ENCODE measurements at places on chromosomes 6 and 20. TPM values are rescaled to one million over a fixed set of nuclear protein-coding genes. Genes with fewer than 3 reads are reported as not detected.

Gene RSPH9
- 0.15 TPM for total RNA-seq

Gene IRAK1BP1
- total RNA-seq: 5.5 TPM

Gene HLA-DQB1
- 4.4 TPM for total RNA-seq

Gene SPTLC3
- total RNA-seq: 5.4 TPM

Gene TFAP2C
- 0.20 TPM for total RNA-seq

Gene DBNDD2
- 339 TPM for total RNA-seq

Gene OPRM1
- total RNA-seq: not detected

Gene PTGIS
- total RNA-seq: 24.0 TPM

Gene TFAP2A
- 0.97 TPM for total RNA-seq

Gene DOK5
- 1.8 TPM for total RNA-seq

Gene TMEM244
- total RNA-seq: not detected

Gene CD83
- 1.6 TPM for total RNA-seq

Gene RAB44
- total RNA-seq: 0.07 TPM

Gene NKX2-4
- total RNA-seq: not detected

GRCh38 chr6:56459030-56459805 lies 183.5 kb downstream of the DST start:
- DNase-seq: no peak

DNA sequence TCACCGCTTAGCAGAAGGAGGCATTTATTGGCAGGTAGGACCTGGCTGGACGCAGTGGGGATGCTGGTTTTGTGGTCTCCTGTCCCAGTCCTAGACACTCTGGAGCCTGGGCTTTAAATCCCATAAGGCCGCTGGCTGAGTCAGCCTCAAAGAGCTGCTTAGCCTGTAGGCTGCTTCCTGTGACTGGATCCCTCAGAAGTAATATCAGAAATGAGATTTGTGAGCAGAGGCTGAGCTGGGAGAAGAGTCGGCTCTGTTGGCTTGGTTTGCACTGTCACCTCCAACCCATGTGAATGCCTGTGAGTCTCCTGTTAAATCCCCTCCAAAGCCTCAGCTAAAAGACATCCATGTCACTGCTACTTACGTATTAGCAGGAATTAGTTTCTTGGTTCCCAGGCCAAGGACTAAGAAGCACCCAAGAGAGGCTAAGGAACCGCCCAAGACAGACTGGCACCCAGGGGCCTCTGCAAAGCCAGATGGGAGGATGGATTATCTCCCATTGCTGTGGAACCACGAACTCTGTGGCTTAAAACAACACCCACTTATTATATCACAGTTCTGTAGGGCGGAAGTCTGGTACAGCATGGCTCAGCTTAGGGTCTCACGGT lies 289.4 kb downstream of the CDC5L start:
- no peak for DNase-seq

DNA sequence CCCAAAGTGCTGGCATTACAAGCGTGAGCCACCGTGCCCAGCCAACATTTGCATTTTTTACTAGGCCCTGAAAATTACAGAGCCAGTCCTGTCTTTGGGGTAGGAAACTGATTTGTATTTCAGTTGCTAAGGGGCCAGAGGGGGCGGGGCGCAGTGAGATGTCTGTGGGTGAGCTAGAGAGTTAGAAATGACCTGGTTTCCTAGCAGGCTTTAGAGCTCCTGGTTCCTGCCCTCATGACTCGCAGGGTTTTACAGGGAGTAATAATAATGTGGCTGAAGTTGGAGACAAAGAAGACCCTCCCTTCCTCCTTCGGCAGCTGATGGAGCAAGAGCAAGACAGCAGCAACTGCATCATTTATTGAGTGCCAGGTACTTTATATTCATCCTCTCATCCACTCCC lies 131.5 kb downstream of the TFAP2C start:
- no peak for DNase-seq

- DNase-seq: peak; percentile 50
Measured at GRCh38 chr6:7542065-7542873, 798 bp downstream of the DSP start.

DNA sequence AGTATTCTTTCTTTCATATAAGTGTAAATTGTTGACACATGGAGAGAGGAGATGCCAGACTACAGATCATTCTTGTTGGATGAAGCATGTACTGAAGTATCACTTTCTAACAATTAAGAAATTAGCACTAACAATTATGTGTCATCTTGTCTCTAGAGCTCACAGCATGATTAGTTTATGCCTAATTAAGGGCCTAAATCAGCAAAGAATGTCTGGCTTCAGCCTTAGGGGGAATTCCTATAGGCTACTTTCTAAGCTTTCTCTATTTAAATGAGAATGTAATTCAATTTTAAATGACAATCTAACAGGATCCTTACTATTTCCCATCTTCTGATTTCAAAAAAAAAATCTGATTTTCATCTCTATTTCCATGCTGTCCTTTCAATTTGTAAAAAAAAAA lies 371.0 kb downstream of the EPHA7 start:
- DNase-seq: no peak

DNA sequence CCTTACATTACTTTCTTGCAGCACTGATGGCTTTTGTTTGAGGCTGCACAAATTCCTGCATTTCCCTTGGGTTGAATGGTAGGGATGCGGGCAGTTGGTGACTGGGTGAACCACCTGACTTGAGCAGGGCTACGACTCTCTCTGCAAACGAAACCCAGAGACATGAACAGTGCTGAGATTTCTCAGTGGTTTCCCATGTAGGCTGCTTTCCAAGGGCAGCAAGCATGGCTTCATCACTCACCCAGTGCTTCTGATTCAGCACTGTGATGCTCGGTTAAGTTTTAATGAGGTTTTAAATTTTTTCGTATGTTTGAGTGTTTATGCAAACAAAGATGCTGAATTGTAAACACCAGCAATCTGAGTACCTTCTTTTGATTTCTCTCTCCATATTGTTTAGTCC lies 127.2 kb downstream of the MTHFD1L start:
- DNase-seq: no peak

- peak; percentile 68 for DNase-seq
Measured at GRCh38 chr6:145814035-145814500, 527 bp downstream of the FBXO30 start.

GRCh38 chr20:3995749-3996320 lies 19.5 kb downstream of the RNF24 start:
- DNase-seq: no peak

DNA sequence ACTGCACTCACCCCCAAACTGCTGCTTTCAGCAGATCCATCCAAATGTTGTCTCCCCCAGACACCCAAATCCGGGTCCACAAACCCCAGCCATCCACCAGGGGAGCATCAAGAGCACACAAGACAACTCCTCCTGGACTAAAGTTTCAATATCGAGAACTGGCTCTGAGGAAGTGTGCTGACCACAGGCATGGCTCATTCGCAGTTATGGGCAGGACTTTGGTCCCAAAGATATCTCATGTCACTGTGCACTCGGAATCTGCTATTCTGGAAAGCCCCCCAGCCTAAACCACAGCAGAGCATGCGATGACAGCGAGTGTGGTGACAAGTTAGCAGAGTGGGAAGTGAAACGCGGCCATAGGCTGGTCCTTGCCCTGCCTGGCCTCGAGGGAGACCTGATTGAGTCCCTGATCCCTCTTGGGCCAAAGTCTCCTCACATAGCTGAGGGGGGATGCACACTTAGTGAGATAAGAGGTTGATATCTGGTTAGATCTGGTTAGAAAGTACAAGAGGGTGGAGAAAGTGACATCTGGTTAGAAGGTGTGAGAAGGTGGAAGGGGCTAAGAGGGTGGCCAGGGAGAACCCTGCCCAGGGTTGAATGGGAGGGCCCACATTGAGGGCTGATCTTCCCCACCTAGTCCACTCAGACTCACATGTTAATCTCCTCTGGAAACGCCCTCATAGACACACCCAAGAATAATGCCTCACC lies 149.7 kb downstream of the MRPL14 start:
- no peak for DNase-seq

- DNase-seq: no peak
Measured at GRCh38 chr20:39076958-39077357, 114.8 kb downstream of the DHX35 start.

GRCh38 chr6:8080362-8081151 lies 16.4 kb upstream of the BLOC1S5 start:
- no peak for DNase-seq

- no peak for DNase-seq
Measured at GRCh38 chr20:2137552-2138201, 36.0 kb downstream of the STK35 start.

- DNase-seq: no peak
Measured at GRCh38 chr20:16123623-16124022, 449.6 kb downstream of the KIF16B start.

GRCh38 chr20:10786678-10787077 lies 112.9 kb upstream of the JAG1 start:
- DNase-seq: no peak

DNA sequence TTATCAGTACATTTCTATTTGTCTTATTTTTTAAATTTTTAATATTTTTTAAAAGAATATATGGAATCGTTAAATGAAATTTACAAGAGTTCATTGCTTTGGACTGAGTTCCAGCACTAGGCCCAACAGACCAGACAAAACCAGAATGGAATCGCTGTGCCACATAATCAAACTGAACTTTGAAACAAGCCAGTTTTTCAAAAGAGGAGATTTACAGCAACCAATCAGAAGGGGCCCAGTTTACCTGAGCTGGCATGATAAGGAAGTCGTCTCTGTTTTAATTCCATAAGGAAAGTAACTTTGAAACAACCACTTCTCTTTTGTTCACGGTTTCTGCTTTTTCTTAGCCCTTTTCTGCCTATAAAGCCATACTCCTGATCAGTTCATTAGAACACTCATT lies 293.6 kb upstream of the FLRT3 start:
- DNase-seq: no peak

- DNase-seq: no peak
Measured at GRCh38 chr6:50608421-50608820, 104.9 kb upstream of the TFAP2D start.

DNA sequence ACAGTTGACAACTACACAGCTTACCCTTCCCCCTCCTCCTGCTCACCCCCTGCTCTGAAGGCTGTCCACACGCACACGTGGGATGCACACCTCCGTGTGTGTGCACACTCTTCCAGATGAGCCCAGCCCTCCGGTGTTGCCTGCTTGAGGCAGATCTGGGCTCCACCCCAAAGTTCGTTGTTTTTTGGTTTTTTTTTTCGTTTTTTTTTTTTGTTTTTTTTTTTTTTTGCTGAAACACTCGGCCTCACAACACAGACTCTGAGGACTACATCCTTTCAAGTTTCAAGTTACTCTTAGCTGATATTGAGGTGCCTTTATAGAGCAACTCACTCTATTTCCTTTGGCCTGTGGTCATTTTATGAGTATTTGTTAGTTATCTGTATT lies 88.2 kb downstream of the RREB1 start:
- DNase-seq: no peak

- DNase-seq: no peak
Measured at GRCh38 chr6:3644739-3645012, 106.8 kb downstream of the PXDC1 start.

- DNase-seq: no peak
Measured at GRCh38 chr6:155872961-155873360, 417.3 kb upstream of the NOX3 start.

- no peak for DNase-seq
Measured at GRCh38 chr6:63923139-63923739, 287.6 kb downstream of the PHF3 start.

DNA sequence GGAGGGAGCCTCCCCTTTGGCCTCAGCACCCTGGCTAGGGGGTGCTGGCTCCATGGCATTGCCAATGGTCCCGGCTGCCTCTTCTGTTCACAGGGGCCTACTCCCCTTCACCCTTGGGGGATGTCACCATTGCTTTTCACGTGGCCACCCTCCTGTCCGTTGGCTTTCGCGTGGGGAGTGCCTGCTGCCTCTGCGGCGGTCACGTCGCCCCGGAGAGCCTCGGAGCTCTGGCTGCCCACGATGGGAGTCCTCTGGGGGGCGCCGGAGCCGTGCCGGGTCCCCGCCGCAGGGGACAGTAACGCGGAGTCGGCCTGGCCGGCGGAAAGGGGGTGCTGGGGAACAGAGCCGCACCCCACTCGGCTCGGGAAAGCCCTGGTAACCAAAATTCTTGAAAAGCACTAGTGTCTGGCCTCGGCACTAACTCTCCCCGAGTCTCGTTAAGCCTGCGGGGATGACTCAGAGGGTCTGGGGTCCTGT lies 661 bp upstream of the HEBP2 start:
- DNase-seq: peak; percentile 71

DNA sequence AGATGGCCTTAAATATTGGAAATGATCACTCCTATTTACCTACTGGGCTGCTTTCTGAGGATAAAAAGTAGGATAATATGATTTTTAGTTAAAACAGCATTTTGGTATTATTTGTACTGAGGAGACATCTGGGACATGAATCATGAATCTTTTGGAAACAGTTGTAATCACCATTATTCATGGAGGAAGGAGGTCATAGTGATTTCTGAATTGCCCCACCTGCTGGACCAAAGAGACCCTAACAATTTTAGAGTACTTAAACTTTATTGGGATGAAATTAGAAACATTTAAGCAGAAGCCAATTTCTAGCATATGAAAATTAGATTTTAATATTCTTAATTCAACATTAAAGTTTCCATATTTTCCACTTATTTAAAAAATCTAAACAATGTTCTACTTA lies 108.4 kb upstream of the SIM1 start:
- no peak for DNase-seq

DNA sequence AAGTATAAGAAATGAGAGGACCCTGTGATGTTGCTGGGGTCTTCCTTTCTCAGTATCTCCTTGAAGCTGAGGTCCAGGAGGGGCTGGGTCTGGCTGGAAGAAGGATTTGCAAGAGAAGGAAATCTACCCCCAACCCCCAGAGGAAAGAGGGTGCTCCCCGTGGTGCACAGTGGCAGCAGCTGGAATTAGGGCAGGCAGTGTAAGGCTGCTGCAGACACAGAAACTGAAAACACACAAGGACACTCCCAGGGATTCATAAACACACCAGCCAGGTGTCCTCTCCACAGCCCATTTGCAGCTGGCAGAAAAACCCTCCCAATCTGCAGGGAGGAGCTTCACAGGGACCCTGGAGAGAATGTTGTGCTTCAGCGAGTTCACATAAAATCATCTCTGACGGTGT lies 297.2 kb downstream of the CDH26 start:
- no peak for DNase-seq
